Right renal cortex interstitium (tissue), 3 donors: ENCODE measurements at places on chromosomes 3 and 15. TPM values are rescaled to one million over a fixed set of nuclear protein-coding genes. Genes with fewer than 3 reads are reported as not detected.

THOC7 gene
- 95.6 TPM for polyA plus RNA-seq

DNA sequence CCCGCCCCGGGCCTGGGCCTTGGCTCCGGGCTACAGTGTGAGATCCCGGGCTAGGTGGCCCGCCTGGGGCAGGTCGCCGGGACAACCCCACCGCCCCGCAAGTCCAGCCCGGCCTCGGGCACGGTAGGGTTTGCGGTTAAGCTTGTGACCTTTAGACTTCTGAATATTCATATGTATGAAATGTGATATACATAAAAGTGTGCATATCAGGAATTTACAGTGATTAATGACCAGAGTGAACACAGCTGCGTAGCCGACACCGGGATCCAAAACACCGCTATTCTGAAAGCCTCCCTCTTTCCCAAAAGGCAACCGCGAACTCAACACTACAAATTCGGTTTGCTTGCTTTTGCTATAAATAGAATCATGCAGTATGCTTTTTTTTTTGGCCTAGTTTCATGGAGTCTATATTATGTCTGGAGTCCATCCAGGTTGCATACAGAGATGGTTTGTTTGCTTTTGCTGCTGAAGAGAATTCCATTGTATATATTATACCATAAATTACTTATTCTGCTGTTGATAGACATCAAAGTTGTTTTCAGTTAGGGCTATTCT, 636 bp upstream of the SNRPA1 start:
- DNase-seq: no peak

GRCh38 chr3:126284258-126284904, 72.8 kb downstream of the KLF15 start:
- no peak for DNase-seq

GRCh38 chr3:16290827-16291196, 25.8 kb downstream of the OXNAD1 start:
- no peak for DNase-seq

GRCh38 chr15:60081976-60082375, 77.9 kb downstream of the FOXB1 start:
- no peak for DNase-seq

DNA sequence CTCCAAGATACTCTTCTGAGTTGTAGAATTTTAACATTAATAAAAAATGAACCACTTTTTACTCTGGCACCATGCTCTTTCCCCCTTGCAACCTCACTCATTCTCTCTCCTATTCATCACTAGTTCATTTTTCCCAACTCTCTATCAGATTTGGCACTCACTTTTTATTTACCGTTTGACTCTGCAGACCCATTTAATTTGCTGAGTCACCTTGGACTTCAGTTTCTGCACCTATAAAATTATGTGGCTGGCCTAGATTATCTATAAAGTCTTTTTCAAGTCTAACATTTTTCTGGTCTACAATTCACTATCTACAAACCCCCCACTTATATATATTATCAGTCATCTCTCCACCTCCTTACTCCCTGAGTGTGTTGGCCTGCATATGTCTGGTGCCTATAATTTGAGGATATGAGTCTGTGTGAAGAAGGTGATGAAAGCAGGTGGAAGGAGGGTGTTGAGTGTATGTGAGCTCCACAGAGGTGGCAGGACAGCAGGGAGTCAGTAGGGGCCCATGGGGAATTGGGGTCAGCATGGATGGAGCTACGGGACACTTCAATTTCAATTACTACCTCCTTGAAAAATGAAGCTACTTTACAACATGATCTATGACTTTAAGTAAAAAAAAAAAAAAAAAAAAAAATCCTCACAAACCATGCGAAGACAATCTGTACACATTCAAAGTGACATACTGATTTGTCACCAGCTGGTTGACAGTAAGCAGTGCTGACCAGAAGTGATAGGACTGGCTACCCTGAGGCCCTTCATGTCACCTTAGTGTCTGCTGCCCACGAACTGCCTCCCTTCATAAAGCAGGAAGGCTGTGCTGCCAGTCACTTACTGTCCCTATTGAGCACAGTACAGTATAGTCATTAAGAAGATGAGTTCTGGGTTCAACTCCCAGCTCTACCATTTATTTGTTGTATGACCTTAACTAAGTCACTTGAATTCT, 334.2 kb upstream of the IL12A start:
- DNase-seq: no peak

GRCh38 chr15:54273928-54274327, 295.7 kb downstream of the UNC13C start:
- DNase-seq: no peak
